ENCODE measurements at places on chromosomes 6 and 20.

- no peak for DNase-seq
Observed at GRCh38 chr20:40980106-40980827, 48.4 kb upstream of the TOP1 start.

DNA sequence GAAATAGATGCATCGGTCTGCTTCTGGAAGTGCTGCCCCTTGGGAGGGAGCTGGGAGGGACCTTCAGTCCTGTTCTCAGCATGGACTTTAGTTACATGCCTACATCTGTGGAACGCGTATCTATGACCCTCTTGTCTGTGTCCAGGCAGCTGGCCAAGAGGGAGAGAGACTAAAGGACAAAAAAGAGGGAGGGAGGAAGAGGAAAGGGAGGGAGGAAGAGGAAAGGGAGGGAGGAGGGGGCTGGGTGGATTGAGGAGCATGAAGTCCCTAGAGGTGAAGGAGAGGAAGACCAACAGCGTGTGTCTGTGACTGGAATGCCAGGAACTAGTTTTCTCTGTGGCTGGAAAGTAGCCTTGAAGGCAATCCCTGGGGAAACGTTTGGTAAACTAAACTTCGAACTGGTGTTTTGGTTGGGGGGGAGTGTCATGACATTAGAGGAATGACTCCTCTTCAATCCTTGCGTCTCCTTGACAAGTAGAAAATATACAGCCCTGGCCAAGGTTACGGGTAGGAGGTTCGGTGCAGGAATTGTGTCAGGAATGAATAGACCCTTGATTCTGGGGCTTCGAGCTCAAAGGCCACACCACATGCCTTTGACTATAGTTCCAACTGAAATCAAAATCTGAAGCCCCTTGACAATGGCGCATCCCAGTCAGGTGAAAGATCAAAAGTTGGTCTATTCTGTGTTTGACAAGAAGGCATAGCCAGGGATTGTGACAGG is 52.0 kb upstream of the PLEKHG1 start:
- DNase-seq, result no peak

- DNase-seq, result no peak
Observed at GRCh38 chr20:39302312-39302711, 340.2 kb downstream of the DHX35 start.

DNA sequence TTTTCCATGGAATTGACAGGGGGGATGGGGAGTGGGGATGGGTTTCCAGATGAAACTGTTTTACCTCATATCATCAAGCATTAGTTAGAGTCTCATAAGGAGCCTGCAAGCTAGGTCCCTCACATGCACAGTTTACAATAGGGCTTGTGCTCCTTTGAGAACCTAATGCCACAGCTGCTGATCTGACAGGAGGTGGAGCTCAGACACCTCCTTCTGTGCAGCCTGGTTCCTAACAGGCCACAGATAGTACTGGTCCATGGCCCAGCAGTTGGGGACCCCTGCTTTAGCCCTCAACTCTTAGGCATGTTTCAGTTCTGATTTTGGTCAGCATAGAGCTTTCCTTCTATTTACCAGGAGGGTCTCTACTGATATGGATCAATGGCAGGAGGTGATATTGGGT is 251.6 kb downstream of the LAMA2 start:
- DNase-seq, result no peak

- no peak for DNase-seq
Observed at GRCh38 chr6:75337835-75338580, 53.4 kb upstream of the TMEM30A start.

- no peak for DNase-seq
Observed at GRCh38 chr6:123638865-123639264, 2.1 kb upstream of the TRDN start.

Measured in GM03348 (cell line).